SJSA1 (cell line): ENCODE measurements at places on chromosomes 5 and 9.
A peak's percentile ranks its signal among the peaks of the same experiment; 100 is the strongest.

GRCh38 chr9:88775037-88775471 is 216.2 kb upstream of the S1PR3 start:
- DNase-seq = no peak

GRCh38 chr5:148923023-148923422 is 96.6 kb downstream of the ADRB2 start:
- no peak for DNase-seq

DNA sequence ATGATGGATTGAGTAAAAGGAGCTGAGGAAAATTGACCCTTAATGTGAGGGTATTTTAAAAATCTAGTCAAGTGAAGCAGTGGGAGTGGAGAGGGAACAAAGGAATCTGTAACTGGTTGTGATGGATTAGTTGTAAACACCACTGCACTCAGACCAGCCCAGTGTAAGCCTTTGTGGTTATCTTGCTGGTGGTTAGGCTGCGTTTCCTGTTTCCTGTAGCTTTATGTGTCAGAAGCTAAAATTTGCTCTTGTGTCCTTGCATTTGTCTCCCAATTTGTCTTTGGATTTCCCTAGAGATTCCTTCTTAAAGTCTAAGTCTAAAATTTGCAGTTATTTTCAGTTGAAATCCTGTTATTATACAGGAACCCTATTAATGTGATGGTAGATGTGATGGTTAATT is 6.3 kb downstream of the IFNA21 start:
- no peak for DNase-seq

GRCh38 chr5:111927191-111927590 is 170.2 kb upstream of the NREP start:
- no peak for DNase-seq

- no peak for DNase-seq
These were observed 526.4 kb downstream of the NR2F1-AS1 start for GRCh38 chr5:93054424-93055163.

DNA sequence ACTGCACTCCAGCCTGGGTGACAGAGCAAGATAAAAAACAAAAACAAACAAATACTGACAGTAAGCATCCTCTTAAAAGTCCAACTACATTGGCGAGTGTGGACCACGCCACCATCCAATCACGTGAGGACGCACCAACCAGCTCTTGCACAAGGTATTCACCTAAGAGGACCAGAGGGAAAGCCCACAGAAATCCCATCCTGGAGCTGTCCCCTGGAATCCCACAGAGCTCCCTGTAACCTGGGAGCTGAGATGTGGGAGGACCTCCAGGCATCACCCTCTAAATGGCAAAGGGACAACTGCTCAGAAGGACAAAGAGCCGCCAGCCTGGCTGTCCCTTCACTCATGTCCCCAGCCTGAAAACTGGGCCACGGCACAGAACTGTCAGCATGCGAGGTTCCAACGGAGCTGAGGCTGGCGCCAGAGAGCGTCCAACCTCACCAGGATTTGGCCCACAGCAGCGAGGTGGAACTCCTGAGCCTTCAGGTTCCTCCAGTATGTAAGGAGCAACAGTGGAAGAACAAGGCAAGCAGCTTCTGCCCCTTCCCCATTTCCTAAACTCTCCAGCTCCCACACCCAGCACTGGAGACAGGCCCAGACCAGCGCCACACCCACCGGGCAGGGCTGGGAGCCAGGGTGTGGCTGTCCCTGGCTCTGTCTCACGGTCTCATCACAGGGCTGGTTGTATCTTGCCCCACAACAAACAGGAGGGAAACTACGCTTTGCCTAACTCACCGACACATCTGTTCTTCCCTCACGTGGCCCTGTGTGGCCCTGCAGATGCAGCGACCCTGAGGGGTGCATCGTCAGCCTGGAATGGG is 15.2 kb downstream of the IPPK start:
- DNase-seq = peak; percentile 10

GRCh38 chr5:124997186-124997893 is 250.9 kb upstream of the ZNF608 start:
- no peak for DNase-seq

DNA sequence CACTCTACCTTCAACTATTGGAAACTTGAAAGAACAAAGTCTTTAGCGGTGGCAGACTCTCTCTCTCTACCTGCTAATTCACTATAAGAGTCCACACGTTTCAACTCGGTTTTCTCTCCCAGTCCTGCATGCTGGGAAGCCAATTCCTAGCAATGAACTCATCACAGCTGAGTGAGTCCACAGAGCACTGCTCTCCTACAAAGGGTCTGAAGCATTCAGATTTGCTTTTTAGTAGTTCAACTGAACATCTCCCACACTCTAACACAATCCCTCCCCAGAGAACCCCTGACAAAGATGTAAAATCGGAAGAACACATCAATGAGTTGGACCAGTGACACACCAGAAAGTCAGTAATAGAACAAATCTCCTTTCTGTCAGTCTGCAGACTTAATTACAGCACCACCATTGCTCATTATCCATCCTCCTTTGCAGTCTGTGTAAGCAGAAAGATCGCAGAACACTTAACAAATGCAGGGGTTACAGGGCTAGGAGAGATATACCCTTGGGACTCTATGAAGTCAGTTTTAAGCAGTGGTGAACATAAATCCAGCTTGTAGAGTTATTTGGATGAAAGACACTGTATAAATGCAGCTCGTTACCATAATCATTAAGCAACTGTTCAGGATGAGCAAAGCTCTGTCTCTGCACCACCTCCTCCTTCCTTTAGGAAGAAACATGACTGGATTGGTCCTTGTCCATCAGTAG is 353.4 kb upstream of the GRIA1 start:
- no peak for DNase-seq

DNA sequence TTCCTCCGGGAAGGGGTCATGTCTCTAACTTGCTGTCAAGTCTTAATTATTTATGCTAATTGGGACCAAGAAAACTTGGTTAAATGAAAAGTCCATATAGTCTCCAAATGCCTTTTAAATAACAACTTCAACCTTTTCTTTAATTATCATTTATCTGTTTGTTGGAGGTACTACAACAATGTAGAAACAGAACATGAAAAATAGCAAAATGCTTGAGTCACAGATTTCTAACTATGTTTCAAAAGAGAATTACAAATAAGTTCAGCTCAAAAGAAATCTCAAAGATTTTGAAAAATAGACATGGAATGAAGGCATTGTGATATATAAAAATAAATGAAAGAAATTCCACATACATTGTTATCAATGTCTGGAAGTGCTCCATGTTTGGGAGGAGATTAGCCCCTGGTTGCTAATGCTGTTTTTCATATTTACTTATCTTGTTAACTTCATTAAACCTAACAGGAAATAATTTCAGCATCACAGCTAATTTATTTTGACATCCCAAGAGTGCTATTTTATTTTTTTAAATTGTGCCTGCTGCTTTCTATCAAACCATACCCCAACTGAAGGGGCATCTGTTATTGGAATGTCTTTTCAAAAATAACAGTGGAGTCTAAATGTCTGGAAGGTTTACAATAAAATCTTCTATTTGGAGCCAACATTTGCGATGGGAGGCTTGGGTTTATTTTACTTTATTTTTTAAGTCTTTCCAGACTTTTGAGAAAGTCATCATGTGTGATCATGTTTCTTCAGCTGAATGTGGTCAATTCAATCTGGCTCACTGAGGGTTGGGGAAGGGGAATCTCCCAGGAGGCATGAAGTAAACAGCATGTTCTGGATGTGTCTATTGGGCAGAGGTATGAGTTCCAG is 53.1 kb upstream of the ANKRD55 start:
- peak; percentile 64 for DNase-seq

GRCh38 chr9:26813247-26813646 is 79.4 kb downstream of the CAAP1 start:
- DNase-seq = no peak

DNA sequence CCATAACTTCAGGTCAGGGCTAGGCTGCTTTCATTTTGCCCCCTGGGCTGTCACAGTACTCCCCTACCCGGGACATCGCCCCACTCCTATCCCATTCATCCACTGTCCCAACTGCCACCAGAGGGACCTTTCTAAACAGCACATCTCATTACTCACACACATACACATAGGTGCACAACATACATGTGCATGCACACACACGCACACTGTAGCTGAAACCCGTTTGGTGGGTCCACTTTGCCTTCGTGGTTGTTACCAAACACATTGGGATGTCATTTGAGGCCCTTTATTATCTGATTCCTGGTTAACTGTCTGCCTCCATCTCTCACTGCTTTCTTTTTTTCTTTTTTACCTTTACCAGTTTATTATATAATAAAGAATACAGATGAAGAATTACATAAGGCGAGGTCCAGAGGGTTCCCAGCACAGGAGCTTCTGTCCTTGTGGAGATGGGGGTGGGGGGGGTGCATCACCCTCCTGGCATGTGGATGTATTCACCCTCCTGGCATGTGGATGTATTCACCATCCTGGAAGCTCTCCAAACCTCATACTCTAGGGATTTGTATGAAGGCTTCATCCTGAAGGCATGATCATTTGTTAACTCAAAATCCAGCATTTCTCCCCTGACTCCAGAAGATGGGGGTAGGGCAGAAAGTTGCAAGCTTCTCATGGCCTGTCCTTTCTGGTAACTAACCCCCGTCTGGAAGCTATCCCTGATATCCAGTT is 186.0 kb downstream of the GOLPH3 start:
- DNase-seq = peak; percentile 77

DNA sequence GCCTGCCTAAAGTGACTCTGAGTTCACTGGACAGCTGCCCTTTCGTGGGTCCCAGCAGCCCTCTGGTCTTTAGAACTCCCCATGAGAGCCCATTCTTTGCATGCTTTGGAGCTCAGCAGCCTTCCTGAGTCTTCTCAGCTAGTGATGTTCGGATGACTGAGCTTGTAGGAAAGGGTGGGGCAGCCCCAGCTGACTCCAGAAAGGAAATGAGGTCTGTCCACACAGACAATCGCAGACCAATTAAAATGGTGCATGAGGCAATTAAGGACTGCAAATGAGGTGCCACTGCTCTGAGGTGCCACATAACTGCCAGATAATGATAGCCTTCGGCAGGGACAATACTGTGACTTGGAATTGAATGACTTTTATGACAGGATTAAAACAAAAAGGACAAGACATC is 25.4 kb upstream of the TOMM5 start:
- no peak for DNase-seq

GRCh38 chr9:116416421-116416820 is 262.8 kb downstream of the PAPPA start:
- no peak for DNase-seq

- DNase-seq = no peak
These were observed 103.7 kb downstream of the ATPSCKMT start for GRCh38 chr5:10145923-10146401.

DNA sequence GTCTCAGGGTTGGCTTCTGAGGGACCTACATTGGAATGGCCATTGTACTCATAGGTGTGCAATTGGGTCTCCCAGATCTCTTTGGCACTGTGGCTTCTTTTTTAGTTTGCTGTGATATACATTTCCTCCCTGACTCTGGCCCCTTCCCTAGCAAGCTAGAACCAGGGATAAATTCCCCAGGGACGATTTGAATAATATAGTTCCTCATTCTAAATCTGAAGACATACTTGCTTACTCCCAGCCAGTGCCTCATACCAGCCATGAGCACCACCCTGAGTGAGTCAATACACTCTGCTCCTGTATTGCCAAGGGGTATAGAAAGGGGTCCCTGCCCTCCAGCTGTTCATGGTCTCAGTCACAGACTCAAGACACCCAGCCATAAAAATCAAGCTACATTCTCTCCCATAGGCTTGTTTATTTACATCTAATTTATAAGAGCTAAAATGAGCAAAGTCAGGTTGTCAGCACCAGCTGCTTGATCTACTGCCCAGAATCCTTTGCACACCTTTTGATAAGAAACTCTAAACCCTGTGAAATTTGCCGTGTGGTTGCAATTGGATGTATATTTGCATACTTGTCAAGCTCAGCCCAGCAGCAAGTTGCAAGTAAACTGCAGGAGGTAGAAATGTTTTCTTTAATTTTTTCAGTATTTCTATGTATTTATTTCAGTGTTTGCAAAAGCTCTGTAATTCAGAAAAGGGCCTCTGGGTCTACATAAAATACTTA is 219.9 kb upstream of the IRX1 start:
- DNase-seq = peak; percentile 22

DNA sequence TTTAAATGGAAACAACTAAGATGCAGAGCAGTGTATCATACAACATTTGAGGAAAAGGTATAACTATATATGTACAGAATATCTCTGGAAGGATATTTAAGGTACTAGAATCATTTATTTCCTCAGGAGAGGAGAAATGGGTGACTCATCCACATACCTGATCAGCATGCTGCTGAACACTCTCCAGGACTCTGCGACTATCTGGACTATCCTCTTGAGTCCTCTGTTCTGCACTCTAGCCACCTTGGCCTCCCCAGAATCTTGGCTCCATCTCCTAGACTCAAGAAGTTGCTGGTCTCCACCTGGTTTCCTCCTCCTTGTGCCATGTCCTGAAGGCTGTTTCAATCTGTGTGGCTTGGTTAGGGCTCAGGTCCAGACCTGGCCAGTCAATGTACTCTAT is 8.8 kb upstream of the PRDM6 start:
- DNase-seq = no peak

DNA sequence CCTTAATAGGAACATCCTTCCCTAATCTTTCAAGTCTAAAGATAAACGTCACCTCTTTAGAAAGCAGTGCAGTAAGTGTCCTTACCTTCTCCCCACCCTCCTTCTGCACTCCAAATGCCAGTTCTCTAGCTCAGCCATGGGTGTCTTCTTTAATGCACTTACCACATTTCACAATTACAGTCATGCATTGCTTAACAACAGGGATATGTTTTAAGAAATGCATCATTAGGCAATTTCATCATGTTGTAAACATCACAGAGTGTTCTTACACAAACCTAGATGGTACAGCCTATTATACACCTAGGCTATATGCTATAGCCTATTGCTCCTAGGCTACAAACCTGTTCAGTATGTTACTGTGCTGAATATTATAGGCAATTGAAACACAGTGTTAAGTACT is 91.2 kb downstream of the RFX3 start:
- no peak for DNase-seq

DNA sequence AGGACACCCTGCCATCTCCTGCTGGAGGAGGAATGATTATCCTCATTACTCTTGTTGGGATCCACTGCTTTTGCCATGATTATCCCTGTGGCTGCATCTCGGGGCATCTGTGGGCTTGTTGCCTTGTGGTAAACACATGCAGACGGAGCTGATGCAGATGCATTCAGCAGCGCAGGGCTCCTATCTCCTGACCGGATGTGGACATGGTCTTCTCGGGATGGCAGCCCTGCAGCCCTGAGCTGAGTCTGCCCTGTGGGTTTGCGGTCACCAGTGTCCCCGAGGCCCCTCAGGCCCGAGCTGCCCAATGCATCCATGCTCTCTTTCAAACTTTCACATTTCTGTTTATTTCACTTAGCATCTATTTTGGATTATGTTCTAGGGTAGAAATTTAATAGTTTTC is 250.4 kb upstream of the IRX1 start:
- DNase-seq = no peak

GRCh38 chr9:72807765-72808445 is 144.9 kb downstream of the ALDH1A1 start:
- DNase-seq = no peak

DNA sequence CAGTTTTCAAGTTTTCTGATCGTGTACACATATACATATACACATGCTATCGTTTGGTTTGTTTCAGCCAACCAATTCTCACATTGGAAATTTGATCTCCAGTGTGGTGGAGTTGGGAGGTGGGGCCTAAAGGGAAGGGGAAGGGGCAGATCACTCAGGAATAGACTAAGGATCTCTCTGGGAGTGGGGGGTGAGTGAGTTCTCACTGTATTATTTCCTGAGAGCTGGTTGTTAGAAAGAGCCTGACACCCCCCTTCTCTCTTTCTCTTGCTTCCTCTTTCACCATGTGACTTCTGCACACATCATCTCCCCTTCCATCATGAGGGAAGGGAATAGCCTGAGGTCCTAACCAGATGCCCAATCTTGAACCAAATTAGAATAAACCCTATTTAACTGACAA is 551.7 kb downstream of the MAT2B start:
- DNase-seq = no peak
